Hindlimb muscle (tissue), 1 donor: ENCODE measurements at places on chromosomes 13 and 19. TPM values are rescaled to one million over a fixed set of nuclear protein-coding genes. Genes with fewer than 3 reads are reported as not detected.

- DNase-seq: no peak
Observed at GRCh38 chr13:38180670-38181069, 169.0 kb upstream of the UFM1 start.

GRCh38 chr19:41909706-41910105 is 18.5 kb downstream of the ERFL start:
- no peak for DNase-seq

GRCh38 chr13:56988543-56988942 is 152.2 kb upstream of the PRR20A start:
- no peak for DNase-seq

Gene MAP4K1
- polyA plus RNA-seq: 12.2 TPM

DNA sequence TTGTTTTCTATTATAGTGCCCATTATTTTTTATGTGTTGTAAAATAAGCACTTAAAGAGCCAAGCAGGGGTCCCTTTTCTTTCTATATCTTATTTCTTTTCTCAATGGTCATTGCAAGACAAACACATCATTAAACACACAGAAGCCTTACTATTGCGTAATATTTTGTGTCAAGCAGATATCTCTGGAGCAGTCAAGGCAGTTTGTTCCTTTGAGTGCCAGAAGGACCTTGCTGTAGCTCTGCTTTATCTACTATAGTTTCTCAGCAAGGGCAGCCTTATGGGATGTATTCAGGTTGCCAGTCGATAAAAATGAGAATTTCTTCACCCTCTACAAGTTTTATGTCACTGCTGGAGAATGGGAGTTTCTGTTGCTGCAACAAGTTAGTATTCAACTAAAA is 319.3 kb downstream of the TDRD3 start:
- no peak for DNase-seq

DNA sequence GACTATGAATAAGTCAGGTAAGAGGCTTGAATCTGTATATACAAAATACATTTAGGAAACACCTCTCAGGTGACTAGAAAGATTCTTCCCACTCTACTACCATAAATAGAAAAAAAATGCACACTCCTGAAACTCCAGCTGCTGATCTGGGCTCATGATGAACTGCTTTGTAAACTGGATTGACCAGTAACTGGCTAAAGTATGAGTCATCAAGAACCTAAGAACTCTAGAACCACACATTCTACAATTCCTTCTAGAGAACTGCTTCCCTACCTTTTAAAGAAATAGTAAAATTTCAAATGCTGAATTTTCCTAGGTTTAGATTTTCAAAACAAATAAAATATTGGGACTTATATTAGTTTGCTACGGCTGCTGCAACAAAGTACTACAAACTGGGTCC is 55.2 kb downstream of the ELF1 start:
- DNase-seq: no peak

- no peak for DNase-seq
Observed at GRCh38 chr13:111862836-111863815, 203.8 kb upstream of the SOX1 start.
